ENCODE measurements at places on chromosomes 7 and 10.

DNA sequence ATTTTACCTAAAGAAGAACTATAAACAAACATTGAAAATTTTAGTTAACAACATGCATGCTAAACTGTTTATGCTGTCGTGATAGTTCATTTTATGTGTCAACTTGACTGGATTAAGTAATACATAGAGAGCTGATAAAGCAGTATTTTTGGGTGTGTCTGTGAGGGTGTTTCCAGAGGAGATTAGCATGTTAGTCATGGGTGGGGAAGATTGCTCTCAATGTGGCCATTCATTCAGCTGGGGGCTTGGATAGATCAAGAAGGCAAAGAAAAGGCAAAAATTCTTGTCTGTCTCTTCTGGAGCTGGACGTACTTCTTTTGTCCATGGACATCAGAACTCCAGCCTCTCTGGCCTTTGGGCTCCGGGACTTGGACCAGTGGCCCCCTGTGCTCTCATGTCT is 172.9 kb upstream of the SEMA3E start:
- DNase-seq, result peak; percentile 45

- no peak for DNase-seq
These were observed 141.8 kb downstream of the CHCHD3 start for GRCh38 chr7:132940084-132940483.

GRCh38 chr10:120014031-120014430 is 121.5 kb downstream of the SEC23IP start:
- DNase-seq, result no peak

- DNase-seq, result peak; percentile 70
These were observed 50.4 kb downstream of the CPED1 start for GRCh38 chr7:121038717-121039509.

- no peak for DNase-seq
These were observed 2.6 kb upstream of the KIAA1217 start for GRCh38 chr10:24206334-24206733.

DNA sequence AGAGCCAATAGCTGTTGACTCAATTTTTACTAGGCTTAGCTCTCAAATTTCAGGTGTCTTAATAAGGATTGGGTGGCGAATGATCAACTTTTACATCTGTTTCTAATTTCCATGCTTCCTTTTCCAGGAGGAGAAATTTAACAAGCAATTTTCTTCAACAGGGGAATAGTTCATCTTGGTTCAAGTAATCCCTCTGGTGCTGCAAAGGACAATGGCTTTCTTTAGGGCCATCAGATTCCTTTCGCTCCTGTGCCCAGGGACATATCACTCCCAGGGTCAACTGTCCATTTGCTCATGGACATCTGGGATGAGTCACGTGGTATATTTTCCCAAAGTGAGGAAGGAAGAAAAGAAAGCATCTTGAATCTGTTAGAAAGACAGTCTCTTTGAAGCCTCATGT is 313.3 kb downstream of the FRMD4A start:
- DNase-seq, result no peak

GRCh38 chr10:77086081-77086480 is 551.5 kb downstream of the KCNMA1 start:
- DNase-seq, result no peak

GRCh38 chr10:124593431-124593985 is 131.9 kb downstream of the LHPP start:
- DNase-seq, result no peak

DNA sequence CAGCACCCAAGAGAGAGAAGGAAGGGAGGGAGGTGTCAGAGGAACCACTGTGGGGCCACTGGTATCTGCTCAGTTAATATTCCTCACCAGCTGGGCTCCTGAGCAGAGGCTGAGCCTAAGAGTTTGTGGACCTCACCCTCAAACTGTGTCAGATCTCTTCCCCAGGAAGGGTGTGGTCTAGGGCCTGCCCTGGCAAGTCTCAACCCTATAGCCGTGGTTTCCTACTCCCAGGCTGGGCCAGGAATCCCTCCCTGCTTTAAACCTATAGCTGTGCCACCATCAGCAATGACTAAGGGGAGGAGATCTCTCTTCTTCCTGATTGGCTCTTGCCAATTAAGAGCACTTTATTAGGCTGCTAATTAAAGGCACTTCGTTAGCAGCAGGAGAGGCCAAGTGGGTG is 29.9 kb downstream of the POLL start:
- peak; percentile 92 for DNase-seq

DNA sequence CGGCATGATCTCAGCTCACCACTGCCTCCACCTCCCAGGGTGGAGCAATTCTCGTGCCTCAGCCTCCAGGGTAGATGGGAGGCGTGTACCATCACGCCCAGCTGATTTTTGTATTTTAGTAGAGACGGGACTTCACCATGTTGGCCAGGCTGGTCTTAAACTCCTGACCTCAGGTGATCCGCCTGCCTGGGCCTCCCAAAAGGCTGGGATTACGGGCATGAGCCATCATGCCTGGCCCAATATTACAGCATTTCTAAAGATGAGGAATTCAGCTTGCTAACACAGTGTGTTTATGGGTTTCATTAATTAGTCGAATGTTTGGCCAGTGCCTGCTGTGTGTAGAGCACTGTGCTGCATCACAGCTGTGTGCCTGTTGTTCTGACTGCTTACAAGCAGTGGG is 3.7 kb downstream of the WDR37 start:
- no peak for DNase-seq

DNA sequence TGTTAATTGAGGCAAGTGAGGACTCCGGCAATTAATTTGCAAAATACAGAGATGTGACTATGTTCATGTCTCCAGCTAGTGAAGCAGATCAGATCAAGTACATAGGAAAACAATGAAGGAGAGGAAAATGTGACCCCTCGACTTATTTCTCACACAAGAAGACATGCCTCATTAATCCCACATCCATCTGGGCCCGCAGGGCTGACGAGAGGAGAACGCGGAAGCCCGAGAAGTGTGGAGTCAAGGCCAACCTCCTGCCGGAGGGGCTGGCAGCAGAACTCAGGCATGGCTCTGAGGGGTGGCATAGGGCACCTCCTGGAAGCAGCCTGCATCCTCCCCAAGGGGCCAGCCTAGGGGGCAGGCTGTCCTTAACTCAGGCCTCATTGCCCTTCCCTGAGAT is 54.4 kb downstream of the ZNF503 start:
- DNase-seq, result no peak

DNA sequence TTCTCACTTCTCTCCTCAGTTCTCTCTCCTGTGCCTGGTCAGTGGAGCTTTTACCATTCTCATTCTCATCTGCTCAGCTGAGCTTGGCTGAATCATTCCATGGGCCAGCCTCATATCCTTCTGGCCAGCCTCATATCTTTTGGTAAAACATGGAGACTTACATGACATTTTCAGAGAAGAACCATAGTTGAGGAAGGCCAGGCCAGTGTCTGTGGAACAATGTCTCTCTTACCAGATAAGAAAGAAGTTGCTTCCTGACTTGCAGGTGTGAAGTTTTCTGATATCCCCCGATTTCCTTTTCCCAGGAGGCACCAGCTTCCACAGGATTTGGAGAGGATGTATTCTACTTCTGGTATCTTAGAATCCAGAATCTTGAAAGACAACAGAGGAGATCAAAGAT is 24.7 kb downstream of the ST7 start:
- peak; percentile 26 for DNase-seq

DNA sequence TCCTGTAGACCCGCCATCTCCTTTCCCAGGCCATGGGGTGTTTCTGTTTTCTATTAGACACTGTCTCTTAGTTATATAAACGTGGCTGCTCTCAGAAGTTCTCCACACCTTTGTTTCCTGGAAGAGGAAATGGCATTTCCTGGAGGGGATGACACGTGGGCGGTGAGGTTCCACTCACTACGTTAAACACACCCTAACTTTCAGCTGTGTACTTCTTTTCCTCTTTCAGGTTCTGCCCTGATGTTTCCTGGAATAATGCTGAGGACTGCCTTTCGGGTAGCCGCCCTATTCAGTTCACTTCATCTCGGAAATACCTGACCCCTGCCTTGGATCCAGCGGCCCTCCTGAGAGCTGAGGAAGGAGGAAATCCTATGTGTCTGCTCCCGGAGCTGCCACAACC is 3.4 kb upstream of the PRKCQ start:
- no peak for DNase-seq

DNA sequence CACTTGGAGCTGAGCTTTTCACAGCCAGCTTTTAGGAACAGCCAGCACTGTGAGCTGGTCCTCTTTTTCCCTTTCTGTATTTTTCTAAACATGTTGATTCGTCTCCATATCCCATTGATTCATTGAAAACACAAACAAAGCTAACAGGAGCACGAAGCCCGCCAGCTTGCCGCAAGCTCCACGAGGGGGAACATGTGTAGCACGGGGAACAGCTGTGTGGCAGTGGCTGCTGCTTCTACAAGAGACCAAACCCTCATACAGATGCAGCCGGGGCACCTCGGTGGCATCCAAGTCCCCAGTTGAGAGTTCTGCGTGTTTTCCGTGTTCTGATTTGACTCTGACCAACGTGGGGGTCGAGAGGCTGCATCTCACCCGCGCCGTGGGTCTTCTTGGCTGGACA is 80.8 kb upstream of the SH2B2 start:
- no peak for DNase-seq

- no peak for DNase-seq
These were observed 638.1 kb upstream of the POT1 start for GRCh38 chr7:125567686-125568085.

DNA sequence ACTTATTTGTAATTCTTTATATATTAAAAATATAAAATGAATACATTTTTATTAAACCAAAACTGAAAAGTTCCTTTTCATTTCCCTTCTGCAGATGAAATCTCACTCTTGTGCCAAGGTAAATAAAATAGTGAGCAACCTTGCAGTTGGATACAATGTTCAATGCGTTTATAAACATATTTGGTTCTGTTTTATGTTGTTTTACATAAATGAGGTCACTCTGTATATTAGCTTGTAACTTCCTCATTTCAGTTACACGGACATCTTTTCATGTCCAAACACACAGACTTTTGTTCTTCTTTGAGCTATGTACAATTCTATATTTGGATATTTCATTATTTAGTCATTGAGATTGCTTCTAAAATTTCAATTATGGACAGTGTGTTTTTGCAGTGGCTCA is 107.7 kb downstream of the BBS9 start:
- DNase-seq, result peak; percentile 24

DNA sequence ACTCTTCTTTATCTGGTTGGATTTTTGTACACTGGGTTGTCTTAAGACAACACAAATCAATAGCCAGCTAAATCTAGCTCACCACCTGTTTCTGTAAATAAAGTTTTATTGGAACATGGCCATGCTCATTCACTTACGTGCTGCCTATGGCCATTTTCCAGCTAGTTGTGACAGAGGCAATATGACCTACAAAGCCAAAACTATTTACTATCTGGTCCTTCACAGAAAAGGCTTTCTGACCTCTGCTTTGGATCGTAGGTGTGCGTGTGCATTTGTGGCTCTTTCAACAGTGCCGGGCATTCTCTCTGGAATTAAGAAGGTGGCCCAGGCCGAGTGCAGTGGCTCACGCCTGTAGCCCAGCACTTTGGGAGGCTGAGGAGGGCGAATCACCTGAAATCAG is 45.5 kb downstream of the NRAP start:
- DNase-seq, result no peak

GRCh38 chr7:14630048-14630447 is 272.5 kb downstream of the DGKB start:
- DNase-seq, result no peak

- DNase-seq, result no peak
These were observed 49.1 kb upstream of the GSAP start for GRCh38 chr7:77465256-77465655.

- DNase-seq, result no peak
These were observed 10.9 kb upstream of the KIAA1549 start for GRCh38 chr7:138992052-138992531.

DNA sequence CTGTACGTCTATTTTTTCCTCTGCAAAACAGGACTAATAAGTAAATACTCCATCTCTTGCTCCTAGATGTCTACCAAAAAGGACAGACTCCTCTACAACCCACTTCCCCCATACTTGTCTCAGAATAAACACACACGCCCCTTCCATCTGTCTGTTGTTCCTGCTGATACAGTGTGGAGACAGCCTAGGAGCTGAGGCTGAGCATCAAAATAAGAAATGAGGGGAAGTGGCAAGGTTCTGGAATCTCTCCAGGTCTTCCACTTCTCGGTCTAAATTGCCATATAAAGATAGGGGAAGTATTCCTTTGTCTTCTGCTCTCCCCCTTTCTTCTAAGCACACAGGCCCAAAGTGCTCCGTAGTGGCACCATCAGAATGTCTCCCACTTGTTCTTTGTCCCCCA is 30.8 kb upstream of the VSIR start:
- peak; percentile 76 for DNase-seq

GRCh38 chr10:78744056-78744455 is 324.7 kb upstream of the ZMIZ1 start:
- no peak for DNase-seq

GRCh38 chr10:11141571-11142091 is 124.0 kb downstream of the CELF2 start:
- peak; percentile 97 for DNase-seq

- DNase-seq, result no peak
These were observed 18.6 kb downstream of the NRP1 start for GRCh38 chr10:33315891-33316290.

GRCh38 chr10:15169555-15170401 is 1.3 kb upstream of the NMT2 start:
- peak; percentile 83 for DNase-seq

GRCh38 chr10:3295582-3296151 is 123.1 kb upstream of the PITRM1 start:
- no peak for DNase-seq

- peak; percentile 63 for DNase-seq
These were observed 3.5 kb downstream of the NRCAM start for GRCh38 chr7:108452707-108453106.

DNA sequence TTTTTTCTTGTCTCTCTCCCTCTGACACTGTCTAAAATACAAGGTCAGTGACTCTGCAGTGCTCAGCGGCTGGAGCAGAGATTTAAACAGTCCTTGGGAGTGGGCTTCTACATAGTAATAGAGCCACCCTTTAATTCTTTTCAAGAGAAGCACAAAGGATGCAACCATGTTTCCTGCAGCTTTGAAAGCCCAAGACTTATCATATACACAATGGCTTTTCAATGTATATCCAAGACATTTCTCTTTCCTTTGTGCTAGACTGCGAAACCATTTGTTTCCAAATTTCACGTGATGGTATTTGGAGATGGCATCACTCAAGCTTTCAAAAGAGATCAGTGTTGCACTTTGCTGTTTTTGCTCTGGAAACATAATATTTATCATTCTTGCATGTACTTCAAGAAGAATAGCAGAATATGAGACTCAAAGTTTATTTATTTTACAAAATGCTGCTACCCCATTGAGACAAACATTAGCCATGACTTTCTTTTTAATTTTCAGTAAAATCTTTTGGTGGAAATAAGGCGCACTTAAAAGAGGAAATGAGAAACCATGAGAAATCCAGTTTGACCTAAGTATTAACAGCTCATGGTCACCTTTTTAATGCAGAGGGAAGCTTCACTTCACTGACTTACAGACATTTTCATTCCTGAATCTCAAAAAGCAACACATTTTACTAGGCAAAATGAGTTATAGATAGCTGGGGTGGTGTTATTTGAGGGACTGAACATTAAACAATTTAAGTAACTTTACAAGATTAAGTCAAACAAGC is 76.6 kb downstream of the SEMA3C start:
- no peak for DNase-seq

DNA sequence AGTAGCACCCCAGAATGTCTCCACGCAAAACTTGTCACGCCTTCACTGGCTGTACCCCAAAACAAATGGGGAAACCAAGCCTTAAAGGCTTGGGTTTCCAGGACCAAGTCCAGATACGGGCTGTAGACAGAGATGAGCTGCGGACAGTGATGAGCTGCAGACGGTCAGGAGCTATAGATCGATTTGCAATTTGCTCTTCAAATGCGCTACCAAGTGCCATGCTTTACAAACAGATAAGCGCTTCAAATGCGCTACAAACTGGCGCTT is 658 bp upstream of the SGCE start:
- DNase-seq, result no peak

All from hematopoietic multipotent progenitor cell treated with erythropoietin and hydrocortisone succinate and interleukin-3 and kit ligand, for 4 days (in vitro differentiated cells).